ENCODE measurements at places on chromosomes 1 and 21. TPM values are rescaled to one million over a fixed set of nuclear protein-coding genes. Genes with fewer than 3 reads are reported as not detected.

The IGSF5 gene
- total RNA-seq: not detected

The SELL gene
- total RNA-seq: not detected

The SPRR5 gene
- total RNA-seq: not detected

The KCNH1 gene
- total RNA-seq: 0.29 TPM

The MRPL24 gene
- total RNA-seq: 54.9 TPM

The ZFYVE9 gene
- total RNA-seq: 41.5 TPM

The NHLH2 gene
- total RNA-seq: not detected

The LCE1B gene
- not detected for total RNA-seq

The IL23R gene
- not detected for total RNA-seq

The KIAA0040 gene
- 33.1 TPM for total RNA-seq

The CEP104 gene
- total RNA-seq: 22.4 TPM

The RXRG gene
- total RNA-seq: 4.2 TPM
